Islet precursor cell (in vitro differentiated cells): ENCODE measurements at places on chromosomes 3 and 15.

DNA sequence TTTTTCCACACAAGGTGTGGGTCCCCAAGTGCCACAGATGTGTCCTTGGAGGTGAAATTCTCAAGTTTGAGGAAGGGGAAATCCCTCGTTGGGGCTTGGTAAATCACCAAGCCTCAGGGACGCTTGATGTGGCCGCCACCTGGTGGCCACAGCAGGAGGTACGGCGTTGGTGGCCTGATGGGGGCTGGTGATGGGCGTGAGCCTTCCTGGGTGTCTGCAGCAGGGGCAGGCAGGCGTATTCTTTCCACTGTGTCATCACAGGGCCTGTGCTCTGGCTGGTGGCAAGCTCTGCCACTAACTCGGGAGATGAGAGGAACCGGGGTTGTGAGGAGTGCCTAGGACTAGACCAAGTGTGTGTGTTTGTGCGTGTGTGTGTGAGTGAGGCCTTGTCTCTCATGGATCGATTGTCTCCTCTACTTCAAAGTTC, 4.2 kb downstream of the ACOX2 start:
- peak; percentile 92 for DNase-seq

- DNase-seq: no peak
These were observed 79.7 kb upstream of the MRPL3 start for GRCh38 chr3:131582438-131582837.

GRCh38 chr3:158532099-158532734, 38.8 kb upstream of the MLF1 start:
- no peak for DNase-seq

DNA sequence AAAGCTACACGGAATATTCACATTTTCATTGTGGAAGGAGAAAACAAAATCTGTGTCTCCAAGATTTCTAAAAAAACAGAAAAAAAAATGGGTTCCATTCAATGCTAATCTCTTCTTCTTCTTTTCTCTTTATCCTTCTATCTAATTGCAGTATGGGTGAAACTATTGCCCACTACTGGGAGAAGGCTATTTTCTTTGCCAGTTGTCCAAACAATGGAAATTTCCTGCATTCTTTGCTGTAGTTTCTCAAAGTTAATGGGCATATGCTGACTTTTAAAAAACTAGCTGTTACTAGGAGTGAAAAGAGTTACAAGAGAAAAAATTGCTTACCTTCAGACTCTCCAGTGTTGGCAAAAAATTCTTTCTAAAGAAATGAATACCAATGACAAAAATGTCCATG, 179.3 kb upstream of the ANKRD28 start:
- no peak for DNase-seq

GRCh38 chr3:11643201-11643603, 513 bp downstream of the VGLL4 start:
- DNase-seq: no peak

GRCh38 chr3:124650798-124651197, 79.5 kb upstream of the UMPS start:
- DNase-seq: no peak

- DNase-seq: no peak
These were observed 3.3 kb downstream of the ETV5 start for GRCh38 chr3:186105543-186105942.

DNA sequence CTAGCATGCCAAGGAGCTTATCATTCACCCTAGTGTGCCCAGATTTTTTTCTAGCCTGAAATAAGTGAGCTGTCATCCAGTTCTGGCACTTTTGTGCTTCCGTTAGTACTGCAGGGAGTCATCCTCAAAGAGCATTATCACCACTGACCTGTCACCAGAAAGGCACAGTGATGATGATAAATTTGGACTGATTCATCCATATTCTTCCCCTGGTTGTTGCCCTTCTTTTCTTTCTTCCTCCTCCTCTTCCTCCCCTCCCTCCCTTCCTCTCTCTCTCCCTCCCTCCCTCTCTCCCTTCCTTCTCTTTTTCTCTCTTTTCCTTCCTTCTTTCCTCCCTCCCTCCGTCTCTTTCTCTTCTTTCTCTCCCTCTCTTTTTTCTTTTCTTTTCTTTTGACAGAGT, 21.3 kb downstream of the SLC35G2 start:
- DNase-seq: no peak

- no peak for DNase-seq
These were observed 59.2 kb upstream of the OSBPL11 start for GRCh38 chr3:125654526-125654925.

DNA sequence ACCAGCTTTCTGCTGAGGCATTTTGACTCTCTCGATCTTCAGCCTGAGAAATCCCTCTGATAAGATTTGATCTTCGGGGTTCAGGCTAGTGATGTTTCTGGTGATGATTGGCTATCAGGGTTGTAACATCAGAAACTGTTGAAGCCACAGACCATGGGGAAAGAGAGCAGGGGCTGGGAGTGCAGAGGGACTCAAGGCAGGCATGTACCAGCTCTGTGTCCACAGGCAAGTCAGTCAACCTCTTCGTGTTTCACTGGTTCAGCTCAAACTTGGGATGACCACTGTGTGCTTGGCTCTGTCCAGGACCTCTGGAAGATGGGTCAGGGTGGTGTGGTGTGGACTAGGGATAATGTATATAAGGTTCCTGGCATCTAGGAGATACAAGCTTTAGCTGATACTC, 116.5 kb downstream of the EEFSEC start:
- peak; percentile 32 for DNase-seq

DNA sequence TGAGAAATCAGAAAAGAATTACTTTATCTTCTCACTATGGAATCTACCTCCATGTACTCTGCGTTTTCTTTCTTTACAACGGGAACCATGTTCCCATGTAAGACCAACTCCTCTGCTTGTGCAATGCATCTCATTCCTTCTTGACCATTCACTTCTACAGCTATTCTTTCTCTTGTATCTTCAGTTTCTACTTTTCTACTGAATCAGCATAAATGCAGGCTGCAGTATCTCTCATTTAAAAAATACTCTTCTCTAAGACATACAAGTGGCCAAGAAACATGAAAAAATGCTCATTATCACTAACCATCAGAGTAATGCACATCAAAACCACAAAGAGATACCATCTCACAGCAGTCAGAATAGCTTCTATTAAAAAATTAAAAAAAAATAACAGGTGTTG, 74.1 kb upstream of the NANOGP8 start:
- DNase-seq: no peak

- no peak for DNase-seq
These were observed 31.8 kb downstream of the PCYT1A start for GRCh38 chr3:196255776-196256175.

GRCh38 chr3:115148142-115148790, 1.2 kb upstream of the ZBTB20 start:
- DNase-seq: no peak
